ENCODE measurements at places on chromosomes 13 and 19.

GRCh38 chr19:31676271-31677004 lies 327.2 kb upstream of the TSHZ3 start:
- no peak for DNase-seq

GRCh38 chr19:47370045-47370611 lies 21.0 kb downstream of the DHX34 start:
- no peak for DNase-seq

GRCh38 chr13:25266706-25267105 lies 20.6 kb downstream of the MTMR6 start:
- DNase-seq, result no peak

DNA sequence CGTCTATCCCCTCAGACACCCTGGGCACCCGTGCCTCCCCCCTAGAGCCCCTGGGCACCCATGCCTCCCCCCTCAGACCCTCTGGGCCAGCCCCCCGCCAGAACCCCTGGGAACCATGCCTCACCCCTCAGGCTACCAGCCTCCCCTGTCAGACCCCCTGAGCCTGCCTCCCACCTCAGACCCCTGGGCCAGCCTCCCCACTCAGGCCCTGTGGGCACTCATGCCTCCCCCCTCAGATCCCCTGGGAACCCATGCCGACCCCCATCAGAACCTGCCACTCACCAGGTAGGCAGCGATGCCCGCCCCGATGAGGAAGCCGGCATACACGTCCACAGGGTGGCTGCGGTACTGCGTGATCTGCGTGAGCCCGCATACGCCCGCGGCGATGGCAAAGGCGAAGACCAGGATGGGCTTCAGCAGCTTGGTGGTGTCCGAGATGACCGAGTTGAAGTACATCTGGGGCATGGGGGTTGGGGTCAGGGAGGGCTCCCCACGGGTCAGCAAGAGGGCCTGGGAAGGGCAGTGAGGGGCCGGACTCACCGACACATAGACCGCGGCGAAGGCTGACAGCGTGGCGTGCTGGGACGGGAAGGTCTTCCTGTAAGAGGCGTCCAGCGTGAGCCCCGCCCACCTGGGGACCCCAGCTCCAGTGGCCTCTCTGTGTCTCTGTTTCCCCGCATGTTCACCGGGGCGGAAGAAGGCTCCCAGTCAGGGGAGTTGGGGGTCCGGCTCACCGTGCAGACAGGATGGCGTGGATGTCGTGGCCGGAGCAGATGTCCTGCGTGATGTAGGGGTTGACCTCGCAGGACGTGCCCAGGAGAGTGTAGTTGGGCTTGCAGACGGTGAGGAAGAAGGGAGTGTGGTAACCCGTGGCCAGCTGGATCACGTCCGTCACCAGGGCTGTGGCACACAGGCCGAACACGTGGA lies 7.3 kb downstream of the PLPPR3 start:
- DNase-seq, result no peak

DNA sequence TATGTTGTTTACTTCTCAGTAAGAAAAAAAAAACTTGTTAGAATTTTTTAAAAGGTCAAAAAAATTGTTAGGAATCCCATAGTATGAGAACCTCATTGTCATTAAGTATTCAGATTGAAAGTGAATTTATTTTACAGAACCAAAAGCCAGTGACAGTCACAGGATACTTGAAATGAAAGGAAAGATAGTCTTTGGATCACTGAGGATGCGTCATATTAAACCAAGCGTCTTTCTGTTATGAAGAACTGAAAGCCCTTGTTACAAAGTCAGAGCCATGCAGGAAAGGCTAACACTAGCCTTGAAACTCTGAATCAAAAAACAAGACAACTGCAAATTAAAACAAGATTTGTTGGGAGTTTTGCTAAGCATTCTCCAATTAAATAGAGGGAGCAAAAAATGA lies 1348.0 kb upstream of the SLC10A2 start:
- no peak for DNase-seq

GRCh38 chr19:1945899-1946298 lies 4.9 kb downstream of the CSNK1G2 start:
- DNase-seq, result no peak

GRCh38 chr19:5961969-5962945 lies 15.7 kb downstream of the RANBP3 start:
- peak; percentile 70 for DNase-seq

GRCh38 chr13:31947506-31947905 lies 84.1 kb upstream of the FRY start:
- DNase-seq, result no peak

GRCh38 chr19:44808463-44809371 lies at the start of gene BCAM:
BCAM (plus strand) TSS chr19:44809103; CDS start chr19:44809125, 22 bp downstream.
- no peak for DNase-seq

GRCh38 chr19:58476498-58477015 lies 405 bp downstream of the ZNF446 start:
- DNase-seq, result no peak

- no peak for DNase-seq
Observed at GRCh38 chr13:49395451-49395865, 48.4 kb downstream of the CAB39L start.

DNA sequence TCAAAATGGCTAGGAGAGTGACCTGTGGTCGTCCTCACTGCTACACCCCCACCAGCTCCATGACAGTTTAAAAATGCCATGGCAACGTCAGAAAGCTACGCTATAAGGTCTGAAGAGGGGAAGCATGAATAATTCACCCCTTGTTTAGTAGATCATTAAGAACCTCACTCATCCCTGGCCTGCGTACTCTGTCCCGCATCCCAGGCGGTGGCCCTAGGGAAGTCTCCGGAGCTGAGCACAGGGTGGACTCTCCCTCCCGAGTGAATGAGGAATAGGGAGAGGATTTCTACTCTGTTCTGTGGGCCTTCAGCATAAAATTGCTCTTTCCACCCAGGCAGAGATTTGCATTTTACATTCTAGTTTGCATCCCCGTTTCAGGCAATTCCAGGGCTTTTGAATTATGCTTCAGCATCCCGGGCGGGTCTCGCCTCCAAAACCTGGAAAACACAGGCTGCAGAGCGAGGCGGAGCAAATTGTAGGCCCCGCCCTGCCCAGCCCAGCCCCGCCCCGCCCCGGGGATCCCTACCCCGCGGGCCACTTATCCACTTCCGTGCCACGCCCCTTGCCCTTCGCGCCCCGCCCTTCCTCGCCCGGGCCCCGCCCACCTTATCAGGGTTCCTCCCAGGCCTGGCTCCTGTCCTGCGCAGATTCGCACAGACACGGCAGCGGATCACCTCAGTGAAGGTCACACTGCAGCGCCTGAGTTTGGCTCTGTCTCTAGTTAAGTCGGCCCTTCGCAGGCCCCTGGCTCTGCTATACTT lies 7.5 kb upstream of the ZNF525 start:
- no peak for DNase-seq

DNA sequence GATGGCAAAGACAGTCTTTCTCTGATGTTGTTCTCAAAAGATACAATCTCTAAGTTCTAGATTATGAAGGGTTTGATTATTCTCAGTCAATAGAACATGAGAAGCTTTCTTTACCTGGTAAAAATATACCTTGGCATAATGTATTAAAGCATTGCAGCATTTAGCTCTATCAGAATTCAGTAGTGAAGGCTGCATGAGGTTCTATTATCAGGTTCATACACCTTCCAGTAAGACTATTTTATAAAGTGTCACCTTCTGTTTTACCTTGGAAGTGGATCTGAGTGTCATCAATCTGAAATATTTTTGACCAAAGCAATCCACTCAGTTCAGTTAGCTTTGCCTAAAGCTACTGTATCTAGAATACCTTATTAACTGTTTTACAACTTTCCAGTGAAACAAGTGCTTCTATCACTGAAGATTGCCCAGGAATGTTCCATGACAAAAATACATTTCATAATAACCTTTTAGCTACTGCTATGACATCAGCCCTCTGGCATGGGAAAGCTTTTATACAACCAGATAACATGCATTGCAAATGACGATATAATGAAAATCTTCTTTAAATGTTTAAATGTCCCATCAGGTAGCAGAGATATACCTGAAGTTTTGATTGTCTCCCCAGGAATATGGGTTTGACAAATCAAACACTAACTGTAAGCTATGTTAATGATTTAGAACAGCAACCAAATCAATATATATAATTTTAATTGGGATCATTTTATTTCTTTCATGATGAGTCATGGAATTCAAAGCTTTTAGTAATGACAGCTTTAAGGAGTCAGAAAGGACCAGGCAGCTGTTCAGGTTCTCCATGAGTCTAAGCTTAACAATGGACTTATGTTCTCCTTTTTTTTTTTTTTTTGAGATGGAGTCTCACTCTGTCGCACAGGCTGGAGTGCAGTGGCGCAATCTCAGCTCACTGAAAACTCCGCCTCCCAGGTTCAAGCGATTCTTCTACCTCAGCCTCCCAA lies 72.2 kb downstream of the UFM1 start:
- DNase-seq, result no peak

DNA sequence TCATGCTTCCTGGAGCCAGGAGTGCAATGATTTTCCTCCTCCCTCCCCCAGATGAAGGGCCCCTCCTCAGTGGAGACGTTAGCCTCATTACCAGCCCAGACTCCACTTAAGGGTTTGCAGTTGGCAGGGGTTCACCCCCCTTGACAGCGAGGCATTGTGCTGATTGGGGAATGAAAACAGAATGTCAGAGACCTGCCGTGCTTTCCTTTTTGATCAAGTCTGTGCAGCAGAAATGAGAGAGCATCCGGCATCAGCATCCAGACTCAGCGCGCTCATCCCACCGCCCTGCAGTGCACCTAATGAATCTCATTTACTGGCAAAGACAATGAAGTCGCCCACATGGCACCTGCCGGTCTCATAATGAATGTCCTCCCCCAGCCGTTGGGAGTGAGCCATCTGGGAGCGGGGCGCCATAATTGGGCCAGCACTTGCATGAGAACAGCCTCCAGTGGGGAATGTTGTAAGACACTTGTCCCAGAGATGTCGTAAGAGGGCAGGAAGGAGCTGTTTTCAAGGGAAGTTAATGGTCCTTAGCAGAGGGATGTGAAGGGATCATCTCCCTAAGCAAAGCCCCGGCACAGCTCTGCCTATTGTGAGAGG lies 98.3 kb upstream of the UQCRFS1 start:
- no peak for DNase-seq

- DNase-seq, result no peak
Observed at GRCh38 chr13:100443278-100443997, 145.2 kb downstream of the GGACT start.

- peak; percentile 55 for DNase-seq
Observed at GRCh38 chr19:13212759-13213330, 62.6 kb downstream of the IER2 start.

DNA sequence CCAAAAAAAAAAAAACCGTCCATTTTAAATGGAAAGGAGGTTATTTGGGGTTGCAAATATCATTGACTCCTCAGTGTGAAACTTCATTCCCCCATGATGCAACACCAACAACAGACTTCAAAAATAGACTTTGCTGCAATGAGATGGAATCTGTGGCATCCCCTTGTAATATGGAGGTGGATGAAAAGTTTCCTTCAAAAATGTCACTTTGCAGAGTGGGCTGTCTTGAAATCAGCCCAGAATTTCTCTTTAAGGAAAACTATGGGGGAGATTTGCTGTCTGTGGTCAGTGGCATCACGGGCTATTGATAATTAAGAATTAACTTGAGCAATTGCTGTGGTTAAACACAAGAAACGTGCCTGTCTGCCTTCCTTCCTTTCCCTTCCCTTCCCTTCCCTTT lies 1.5 kb downstream of the GPR18 start:
- no peak for DNase-seq

GRCh38 chr13:113164492-113164891 lies 6.0 kb downstream of the PROZ start:
- DNase-seq, result no peak

DNA sequence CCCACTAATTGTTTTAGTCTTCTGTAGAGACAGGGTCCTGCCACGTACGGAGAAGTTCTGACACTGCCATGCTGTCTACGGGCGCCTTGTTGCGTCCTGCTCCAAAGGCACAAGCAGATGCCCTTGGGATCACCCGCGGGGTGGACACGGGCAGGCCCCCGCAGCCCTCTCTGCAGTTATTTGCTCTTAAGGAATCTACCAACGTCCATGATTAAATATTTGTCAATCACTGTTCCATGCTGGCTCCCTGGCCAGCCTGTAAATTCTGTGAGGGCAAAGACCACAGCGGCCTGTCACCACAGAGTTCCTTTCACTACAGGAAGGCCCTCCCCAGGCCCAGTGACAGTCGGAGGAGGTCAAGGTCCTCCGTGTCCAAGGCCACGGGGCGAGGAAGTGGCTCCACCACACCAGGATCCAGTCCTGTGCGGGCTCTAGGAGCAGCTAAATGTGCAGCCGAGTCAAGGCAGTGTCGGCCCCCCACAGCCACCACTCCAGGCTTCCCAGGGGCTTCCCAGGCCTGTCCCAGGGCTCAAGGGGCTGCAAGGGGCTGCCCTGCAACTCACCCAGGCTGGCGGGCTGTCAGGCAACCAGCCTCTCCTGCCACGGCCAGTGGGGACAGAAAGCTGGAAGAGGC lies 2.1 kb downstream of the RNF126 start:
- no peak for DNase-seq

DNA sequence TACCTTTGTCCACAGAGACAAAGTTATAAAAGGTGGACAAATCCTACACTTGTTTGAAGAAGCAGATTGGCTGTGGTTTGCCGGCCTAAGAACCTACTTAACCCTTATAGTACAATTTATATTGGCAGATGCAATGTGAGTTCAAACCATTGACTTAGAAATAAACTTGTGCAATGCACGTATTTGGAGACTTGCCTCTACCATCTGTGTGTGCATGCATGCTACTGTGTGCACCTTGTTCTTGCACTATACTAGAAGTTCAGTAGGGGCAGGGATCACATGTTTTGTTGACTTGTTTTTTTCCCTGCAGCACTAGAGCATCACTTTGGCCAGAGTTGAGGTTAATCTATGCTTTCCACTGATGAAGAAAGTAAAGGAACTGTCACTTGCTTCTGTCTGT lies 163.1 kb upstream of the SERP2 start:
- DNase-seq, result no peak

GRCh38 chr13:29589967-29590366 lies 5.5 kb downstream of the SLC7A1 start:
- no peak for DNase-seq

Data from activated T-helper 1 cell treated with Interleukin-2 at 50 U/mL for 16 hours (primary cell).